ENCODE measurements at places on chromosomes 4 and X. TPM values are rescaled to one million over a fixed set of nuclear protein-coding genes. Genes with fewer than 3 reads are reported as not detected.

Gene TMEM156
- not detected for total RNA-seq

Gene OPRPN
- not detected for total RNA-seq

Gene FAM184B
- not detected for total RNA-seq

- no peaks in the 10 kb centered on the region for H3K4me1 ChIP-seq
- H3K27ac ChIP-seq, result no peak overlapping the region
- no peaks in the 10 kb centered on the region for H3K36me3 ChIP-seq
- no peak overlapping the region for H3K4me3 ChIP-seq
- no peaks in the 10 kb centered on the region for H3K27me3 ChIP-seq
Measured at GRCh38 chr4:85489273-85489981, 14.5 kb downstream of the ARHGAP24 start.

- no peaks in the 10 kb centered on the region for H3K4me1 ChIP-seq
- H3K4me3 ChIP-seq, result no peak overlapping the region
- no peaks in the 10 kb centered on the region for H3K36me3 ChIP-seq
- H3K27me3 ChIP-seq, result no peaks in the 10 kb centered on the region
- DNase-seq, result no peak
Measured at GRCh38 chr4:79223993-79224776, 101.7 kb downstream of the NAA11 start.

DNA sequence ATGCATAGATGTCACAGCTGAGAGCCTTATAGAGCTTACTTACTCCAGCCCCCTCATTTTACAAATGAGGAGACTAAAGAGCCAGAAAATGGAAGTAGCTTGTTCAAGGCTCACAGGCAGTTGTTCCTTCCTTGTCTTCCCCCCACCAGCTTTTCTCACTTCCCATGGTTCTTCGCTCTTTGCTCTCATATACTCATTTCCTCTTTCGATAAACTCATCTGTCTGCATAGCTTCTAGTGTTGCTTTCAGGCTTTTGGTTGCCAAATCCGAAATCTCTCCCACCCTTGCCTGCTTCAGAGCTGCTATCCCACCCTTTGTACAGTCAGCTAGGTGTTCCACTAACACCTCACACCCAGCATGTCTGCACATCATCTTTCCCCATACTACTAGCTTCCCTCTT is 25.0 kb upstream of the GJB1 start:
- DNase-seq, result no peak
- peaks cover 39% of the 10 kb centered on the region for H3K4me1 ChIP-seq
- no peak overlapping the region for H3K27ac ChIP-seq
- H3K36me3 ChIP-seq, result no peaks in the 10 kb centered on the region
- H3K4me3 ChIP-seq, result no peak overlapping the region

Gene KIT
- total RNA-seq, result not detected
